ENCODE measurements at places on chromosomes 11 and 22.

- no peak for DNase-seq
These were observed 1.7 kb downstream of the ZBTB16 start for GRCh38 chr11:114061048-114061680.

DNA sequence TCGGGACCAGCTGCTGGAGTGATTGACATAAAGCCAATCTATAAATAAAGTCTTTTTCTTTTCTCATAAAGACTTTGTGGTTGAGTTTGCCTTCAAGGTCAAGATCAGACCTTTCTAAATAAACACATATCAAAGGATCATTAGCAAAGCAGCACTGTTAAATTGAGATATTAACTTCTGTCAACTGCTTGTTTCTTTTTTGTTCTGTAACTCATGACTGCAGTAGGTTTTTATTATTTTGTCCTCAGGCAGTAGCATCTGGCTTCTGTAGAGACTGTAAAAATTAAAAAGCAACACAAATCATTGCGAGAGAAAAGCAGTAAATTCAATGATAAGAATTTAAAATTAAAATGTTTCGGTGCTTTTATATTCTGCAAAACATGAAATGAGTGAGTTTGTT, 77.7 kb upstream of the NNMT start:
- no peak for DNase-seq

- DNase-seq, result no peak
These were observed 13.1 kb downstream of the UBASH3B start for GRCh38 chr11:122668562-122669090.

GRCh38 chr11:46353698-46354097, 6.4 kb downstream of the DGKZ start:
- DNase-seq, result no peak

DNA sequence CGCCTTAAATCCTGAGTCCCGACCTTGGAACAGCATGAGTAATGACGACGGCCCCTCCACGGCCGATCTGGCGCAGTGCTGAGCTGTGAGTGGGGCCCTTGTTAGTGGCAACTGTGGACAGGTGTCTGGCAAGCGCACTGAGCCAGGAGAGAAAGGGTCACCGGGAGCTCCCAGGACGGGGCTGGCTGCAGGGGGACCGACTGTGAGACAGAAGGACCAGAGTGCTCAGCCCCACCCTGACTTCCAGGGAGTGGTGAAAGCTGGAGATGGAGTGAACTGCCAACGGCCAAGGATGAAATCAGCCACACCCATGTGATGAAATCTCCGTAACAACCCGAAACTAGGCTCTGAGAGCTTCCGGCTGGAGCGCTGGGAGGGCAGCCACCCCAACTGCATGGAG, 228.6 kb downstream of the BRD1 start:
- no peak for DNase-seq

- no peak for DNase-seq
These were observed 327.4 kb downstream of the GUCY1A2 start for GRCh38 chr11:106690923-106691322.

DNA sequence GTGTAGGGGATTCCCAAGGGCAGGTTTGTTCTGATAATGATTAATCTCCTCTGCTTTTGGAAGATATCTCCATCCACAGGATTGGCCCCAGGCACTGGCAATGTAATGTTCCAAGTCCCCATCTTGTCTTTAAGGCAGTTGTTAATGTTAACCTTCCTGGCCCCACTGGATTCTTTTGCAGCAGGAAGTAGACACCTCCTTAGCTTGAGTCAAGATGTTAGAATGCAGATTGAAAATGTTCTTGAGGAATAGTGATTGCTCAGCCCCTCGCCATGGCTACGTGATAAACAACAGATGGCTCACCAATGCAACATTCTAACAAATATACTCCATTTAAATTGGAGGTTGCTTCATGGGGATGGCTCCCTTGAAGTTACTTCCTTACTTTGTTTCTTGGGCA, 7.3 kb downstream of the HEPHL1 start:
- no peak for DNase-seq

Data from cortex of kidney (tissue), 1 donor.